Dermis microvascular lymphatic vessel endothelial cell (primary cell): ENCODE measurements at places on chromosomes 6 and 20. TPM values are rescaled to one million over a fixed set of nuclear protein-coding genes. Genes with fewer than 3 reads are reported as not detected.

The AK9 gene
- 3.1 and 3.5 TPM in 2 replicates for total RNA-seq

The C6orf120 gene
- 18.9 and 24.4 TPM in 2 replicates for total RNA-seq

The SMLR1 gene
- not detected in 2 replicates for total RNA-seq

The FAM162B gene
- total RNA-seq = 6.2 and 11.1 TPM in 2 replicates

The BIRC7 gene
- not detected in 2 replicates for total RNA-seq

The RFX6 gene
- total RNA-seq = not detected in 2 replicates

The SLC35D3 gene
- total RNA-seq = not detected in 2 replicates

The GPX5 gene
- total RNA-seq = not detected in 2 replicates

The RAET1G gene
- total RNA-seq = under 0.01 and 0.13 TPM in 2 replicates

The PTK6 gene
- under 0.01 TPM in 2 replicates for total RNA-seq

GRCh38 chr6:36154286-36154685 is 24.0 kb downstream of the MAPK13 start:
- DNase-seq = no peak

DNA sequence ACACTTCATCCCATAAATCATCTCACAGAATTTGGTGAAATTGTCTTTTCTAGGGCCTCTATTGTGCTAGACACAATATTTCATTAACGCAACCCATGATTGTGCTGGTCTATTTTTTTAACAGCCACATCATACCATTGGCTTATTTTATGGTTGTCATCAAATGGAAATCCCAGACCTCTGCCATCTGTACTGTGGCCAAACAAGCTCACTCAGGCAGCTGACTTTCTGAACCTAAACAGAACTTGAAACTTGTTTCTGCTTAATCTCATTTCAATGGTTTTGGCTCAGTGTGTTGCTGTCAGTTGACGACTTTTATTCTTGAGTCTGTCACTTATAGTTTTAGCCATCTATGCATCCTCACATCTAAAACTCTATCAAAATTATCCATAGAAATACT is 111.8 kb downstream of the HAO1 start:
- no peak for DNase-seq

DNA sequence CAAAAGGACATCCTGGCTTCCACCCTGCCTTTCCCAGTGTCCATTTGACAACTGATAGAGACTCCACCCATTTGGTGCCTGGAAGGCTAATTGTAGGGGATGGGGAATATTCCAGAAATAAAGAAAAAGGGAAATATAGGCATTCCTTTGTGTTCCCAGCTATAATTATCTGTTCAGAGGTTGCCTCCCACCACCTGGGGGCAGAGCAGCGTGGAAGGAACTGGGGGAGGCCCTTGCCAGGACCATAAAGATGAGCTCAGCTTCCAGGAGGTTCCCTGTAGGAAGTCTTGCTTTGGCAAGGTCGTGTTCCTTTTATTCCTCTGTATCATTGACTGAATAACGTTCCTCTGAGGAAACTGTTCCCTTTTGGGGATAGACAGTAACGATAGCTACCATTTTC is 214.7 kb downstream of the TFAP2C start:
- DNase-seq = no peak

DNA sequence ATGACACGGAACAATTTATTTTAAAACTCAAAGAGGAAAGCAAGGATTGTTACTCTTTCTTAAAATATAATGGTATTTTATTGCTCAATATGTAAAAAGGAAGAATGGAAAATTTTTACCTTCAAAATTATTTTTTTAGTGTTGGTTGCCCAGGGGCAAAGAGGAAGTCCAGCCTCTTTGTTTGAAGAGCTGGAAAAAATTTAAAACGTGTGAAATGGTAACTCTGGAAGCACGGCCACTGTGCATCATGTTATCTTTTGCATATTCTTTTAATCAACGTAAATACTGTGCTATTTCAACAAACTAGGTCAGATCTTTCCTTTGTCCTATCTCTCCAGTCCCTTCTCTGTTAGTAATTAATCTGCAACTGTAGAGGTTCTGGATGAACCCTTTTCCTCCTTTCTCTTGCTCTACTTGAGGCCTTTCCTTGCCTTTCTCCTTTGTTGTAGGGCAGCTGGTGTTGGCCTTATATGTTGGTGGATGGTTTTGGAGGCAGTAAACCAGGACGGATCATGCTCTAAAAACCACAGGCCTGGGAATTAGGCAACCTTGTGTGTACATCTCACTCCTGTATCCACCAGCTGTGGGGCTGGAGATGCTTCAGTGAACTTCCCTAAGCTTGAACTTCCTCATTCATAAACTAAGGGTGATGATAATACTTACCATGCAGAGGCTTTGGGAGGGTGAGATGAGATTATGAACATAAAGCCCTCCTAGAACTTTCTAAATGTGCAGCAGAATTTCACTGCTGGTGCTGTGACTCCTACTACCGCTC is 143.3 kb downstream of the PRL start:
- no peak for DNase-seq

DNA sequence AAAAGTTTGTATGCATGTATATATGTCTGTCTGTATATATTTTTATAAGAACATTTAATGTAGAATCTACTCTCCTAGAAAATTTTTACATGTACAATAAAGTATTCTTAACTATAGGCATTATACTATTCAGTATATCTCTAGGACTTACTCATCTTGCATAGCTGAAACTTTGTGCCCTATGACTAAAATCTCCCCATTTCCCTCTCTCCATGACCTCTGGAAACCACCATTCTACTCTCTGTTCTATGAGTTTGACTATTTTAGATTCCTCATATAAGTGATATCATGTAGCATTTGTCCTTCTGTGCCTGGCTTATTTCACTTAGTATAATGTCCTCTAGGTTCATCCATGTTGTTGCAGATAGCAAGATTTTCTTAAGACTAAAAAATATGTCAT is 205.1 kb upstream of the SMLR1 start:
- no peak for DNase-seq

DNA sequence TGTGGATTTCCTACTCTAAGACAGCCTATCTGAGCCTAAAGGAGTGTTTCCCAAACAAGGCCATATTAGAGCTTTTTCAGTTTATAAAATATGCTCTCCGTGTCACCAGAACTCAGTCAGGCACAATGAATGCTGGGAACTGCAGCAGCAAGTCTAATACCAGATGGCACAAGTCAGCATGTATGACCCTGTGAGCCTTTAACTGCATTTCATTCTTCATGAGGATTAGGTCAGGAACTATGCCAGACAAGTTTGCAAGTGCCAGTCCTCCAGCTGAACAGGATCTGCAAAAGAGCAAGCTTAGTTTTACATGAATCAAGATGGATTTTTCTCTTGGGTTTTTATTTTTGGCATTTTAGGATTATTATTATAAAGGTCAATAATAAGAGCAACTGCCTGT is 66.7 kb upstream of the SAMD5 start:
- no peak for DNase-seq

GRCh38 chr6:26172608-26172968 is 85.4 kb downstream of the HFE start:
- peak; percentile 42 for DNase-seq

GRCh38 chr20:7087803-7088202 is 320.3 kb downstream of the BMP2 start:
- DNase-seq = no peak

DNA sequence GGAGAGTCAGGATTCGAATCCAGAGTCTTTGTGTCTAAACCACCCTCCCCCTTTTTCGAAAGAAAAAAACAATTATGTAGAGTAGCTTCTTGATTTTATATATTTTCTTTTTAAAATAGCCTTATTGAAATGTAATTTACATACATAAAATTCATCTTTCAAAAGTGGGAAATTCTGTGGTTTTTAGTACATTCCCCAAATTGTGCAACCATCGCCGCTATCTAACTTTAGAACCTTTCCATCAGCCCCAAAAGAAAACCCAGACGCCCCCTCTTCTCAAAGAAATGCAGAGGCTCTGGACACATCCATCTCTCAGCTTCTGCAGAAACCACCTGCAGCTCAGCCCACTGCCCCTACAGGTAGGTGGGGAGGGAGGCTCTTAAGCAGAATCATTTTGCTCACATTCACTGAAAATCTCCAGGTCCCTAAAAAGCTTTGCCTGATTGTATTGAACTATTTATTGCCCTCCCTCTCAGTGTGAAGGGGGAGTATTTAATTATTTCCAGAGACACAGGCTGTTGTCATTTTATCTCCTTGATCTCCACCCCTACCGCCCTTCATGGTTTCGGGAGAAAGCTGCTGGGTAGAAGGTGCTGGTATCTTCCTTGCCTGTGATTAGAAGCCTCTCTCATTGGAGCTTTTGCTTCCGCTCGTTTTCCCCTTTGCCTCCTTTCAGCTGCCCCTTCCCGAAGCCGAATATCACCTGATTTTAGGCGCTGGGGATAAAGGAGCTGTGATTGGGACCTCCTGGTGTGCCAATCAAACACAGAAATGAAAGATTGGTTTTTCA is 68.7 kb upstream of the KCNG1 start:
- DNase-seq = no peak

DNA sequence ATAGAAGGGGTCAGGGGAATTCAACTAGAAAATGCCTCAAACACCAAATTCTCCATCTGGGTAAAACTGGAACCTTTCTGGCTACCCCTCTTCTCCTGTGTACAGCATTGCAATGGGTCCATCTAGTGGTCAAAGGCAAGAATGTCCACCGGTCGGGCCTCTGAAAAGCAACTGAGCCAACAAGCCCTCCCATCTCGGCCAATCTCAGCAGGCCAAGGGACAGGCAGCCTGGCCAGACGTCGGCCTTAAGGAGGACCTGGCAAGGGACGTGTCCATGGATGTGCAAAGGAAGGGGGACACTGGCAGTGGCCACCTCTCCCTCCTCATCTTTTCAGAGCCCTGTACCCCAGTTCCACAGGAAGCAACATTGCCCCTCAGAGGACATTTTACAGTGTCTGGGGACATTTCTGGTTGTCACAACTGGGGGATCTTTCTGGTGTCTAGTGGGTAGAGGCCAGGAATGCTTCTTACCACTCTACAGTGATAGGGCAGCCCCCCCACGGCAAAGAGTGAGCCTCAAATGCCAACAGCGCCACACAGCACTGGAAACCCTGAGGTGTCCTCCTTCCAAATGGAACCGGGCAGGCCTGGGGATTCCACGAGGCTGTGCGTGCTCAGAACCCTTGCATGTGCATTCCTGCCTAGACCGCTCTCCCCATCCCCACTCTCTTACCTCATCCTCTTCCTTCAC is 99.8 kb upstream of the FOXA2 start:
- DNase-seq = peak; percentile 78

DNA sequence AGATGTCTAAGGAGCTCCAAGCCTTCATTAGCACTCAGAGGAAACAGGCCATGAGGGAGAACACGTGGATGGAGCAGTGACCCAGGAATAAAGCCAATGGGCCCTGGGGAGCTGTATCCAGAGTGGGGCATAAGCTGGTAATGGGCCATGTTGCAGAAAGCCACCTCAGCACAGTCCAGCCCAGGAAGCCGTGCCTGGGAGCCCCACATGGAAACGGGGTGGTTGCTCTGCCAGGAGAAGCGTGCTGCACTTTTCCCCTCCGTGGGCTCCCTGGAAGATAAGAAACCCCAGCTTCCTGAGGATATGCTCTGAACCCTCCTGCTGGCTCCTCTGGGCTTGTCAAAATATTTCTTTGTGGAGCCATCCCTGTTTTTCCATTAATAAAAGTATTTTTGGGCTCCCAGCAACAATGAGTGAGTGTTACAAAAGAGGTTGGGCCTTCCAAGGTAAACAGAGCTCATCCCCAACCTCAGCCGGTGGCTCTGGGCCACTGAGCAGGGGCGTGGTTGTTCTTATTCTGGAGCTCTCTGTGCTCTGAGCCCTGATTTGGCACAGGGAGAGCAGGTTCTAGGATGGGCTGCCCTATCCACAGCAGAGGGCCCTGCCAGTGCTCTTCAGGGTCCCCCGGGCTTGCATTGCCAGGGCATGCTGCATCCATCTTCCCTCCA is 31.2 kb upstream of the NFATC2 start:
- peak; percentile 63 for DNase-seq

DNA sequence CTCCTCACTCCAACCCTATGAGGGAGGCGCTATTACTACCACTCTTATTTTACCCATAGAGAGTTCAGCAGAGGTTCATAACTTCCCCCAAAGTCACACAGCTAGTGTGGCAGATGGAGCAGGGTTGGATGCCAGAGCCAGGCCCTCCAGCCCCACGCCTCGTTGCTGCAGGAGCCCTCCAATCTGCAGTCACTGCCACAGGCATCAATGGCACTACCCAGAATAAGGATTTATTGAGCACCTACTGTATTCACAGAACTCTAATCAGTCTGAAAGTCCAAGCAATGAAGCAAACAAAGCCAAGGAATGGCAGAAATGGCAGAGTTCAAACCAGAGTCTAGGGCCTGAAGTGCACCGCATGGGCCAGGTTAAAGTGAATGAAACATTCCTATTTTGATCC is 144.9 kb downstream of the LPA start:
- no peak for DNase-seq

DNA sequence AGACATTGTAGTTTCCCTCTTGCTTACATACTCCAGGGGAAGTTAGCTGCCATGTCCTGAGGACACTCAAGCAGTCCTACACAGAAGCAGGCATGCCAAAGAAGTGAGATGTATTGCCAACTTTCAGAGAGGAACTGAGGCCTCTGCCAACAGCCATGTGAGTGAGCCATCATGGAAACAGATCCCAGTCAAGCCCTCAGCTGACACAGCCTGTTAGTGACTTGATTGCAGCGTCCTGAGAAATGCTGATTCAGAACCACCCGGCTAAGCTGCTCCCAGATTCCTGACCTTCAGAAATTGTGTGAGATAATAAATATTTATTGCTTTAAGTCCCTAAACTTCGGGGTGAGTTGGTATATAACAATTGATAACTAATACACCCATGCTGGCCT is 38.1 kb downstream of the GSTA2 start:
- no peak for DNase-seq

DNA sequence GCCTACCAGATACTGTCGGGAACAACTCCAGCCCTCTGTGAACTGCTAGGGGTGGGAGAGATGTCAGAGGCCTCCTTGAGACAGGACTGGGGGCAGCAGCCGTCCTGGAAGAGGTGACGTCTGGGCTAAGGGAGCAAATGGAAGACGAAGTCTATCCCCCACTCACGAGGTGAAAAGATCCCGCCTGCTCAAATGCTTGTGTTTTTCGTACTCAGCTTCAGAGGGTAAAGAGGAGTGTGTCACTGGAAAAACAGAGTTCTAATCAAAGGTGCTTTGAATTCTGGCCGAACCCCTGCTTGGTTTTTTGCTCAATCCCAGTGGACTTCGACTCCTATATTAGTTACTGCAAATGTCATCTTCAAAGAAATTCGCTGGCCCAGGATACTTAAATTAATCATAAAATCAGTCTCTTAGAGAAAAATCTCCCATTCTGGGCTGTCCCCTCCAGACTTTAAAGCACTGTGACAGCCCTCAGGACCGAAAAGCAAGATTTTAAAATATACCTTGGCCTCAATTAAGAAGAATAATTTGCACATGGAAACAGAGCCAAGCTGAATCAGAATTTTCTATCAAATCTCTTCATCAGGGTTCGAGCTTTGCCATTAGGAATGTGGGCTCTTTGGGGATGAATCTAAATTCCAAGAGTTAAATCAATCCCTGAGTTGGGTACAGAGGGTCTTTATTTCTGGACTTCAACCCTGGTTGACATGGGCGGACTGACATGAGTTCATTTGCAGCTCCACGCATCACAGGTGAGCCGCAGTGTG is 61.8 kb upstream of the AFDN start:
- DNase-seq = no peak

- no peak for DNase-seq
Measured at GRCh38 chr6:164216839-164217238, 802.3 kb downstream of the QKI start.

- no peak for DNase-seq
Measured at GRCh38 chr20:10113746-10114145, 79.0 kb downstream of the ANKEF1 start.

GRCh38 chr20:11814267-11814666 is 103.4 kb upstream of the BTBD3 start:
- DNase-seq = no peak

GRCh38 chr6:119384444-119384843 is 34.9 kb upstream of the MAN1A1 start:
- DNase-seq = no peak

- no peak for DNase-seq
Measured at GRCh38 chr6:84671183-84671582, 93.2 kb downstream of the TBX18 start.
